Stimulated activated CD4-positive, alpha-beta T cell treated with anti-CD3 and anti-CD28 coated beads, Interleukin-15, amount 100 ng/mL, for 1 hour (primary cell): ENCODE measurements at places on chromosomes 1 and 21.

- DNase-seq = no peak
Observed at GRCh38 chr21:42515708-42516502, 2.3 kb downstream of the SLC37A1 start.

GRCh38 chr1:182658055-182658454, 26.3 kb downstream of the RGS8 start:
- no peak for DNase-seq

- no peak for DNase-seq
Observed at GRCh38 chr1:190068304-190068703, 409.4 kb downstream of the BRINP3 start.

DNA sequence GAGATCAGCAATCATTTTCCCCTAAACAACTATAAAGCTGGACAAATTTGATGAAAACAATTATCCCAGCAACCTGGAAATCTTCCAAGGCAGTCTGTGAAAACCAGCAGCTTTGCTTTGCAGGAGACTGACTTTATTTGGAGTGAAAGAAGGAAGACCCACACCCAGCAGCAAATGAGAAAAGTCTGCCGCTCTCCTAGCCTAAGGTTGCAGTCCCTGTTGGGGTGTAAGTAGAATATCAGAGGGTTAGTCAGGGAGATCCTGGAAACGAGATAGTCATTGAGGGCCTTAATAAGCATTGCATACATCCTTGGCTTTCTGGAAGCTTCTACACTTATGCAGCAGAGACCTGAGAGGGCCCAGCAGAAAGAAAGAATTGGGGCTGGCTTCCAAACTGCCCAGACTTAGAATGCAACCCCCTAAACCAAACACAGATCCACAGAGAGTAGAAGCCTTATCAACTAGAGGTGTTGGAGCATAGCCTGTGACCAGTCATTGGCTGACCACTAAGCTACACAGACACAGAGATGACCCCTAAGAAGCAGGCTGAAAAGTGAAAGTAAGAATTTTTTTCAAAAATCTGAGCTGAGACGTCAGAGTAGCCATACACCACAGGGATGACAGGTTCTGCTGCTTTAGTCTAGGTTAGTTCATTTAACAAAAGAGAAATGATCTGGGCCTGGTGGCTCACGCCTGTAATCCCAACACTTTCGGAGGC, 98.3 kb downstream of the LYPLAL1 start:
- no peak for DNase-seq

DNA sequence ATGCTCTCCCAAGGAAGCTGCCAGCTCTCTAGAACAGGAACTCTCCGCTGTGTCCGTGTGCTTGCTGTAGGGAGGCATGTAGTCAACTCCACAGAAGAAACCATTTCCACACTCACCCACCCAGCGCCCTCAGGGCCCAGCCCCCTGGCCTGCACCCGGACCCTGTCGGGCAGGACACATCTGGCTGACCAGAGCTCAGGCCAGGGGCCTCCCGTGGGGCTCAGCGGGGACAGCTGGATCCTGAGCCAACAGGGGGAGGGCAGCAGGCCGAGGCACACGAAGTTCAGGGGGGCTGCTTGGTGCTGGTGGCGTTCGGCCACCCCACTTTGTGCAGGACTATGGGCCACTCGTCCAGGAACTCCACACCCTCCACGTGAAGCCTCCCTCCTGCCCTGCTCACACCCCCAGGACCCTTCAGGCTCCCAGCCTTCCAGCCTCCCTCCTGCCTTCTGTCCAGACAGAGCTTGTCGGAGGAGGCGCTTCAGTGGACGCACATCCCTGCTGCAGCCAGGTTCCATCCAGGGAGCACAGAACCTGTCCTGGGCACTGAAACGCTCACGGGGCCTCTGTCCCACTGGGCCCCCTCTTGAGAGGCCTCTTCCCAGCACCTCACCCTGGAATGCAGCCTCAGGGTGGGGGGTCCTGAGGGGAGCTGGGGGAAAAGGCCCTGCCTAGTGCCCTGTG, 15.0 kb upstream of the FAAP20 start:
- no peak for DNase-seq

DNA sequence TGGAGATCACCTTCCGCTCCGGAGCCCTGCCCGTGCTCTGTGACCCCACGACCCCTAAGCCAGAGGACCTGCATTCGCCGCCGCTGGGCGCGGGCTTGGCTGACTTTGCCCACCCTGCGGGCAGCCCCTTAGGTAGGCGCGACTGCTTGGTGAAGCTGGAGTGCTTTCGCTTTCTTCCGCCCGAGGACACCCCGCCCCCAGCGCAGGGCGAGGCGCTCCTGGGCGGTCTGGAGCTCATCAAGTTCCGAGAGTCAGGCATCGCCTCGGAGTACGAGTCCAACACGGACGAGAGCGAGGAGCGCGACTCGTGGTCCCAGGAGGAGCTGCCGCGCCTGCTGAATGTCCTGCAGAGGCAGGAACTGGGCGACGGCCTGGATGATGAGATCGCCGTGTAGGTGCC, 9.6 kb downstream of the SPATA46 start:
- DNase-seq = no peak

- DNase-seq = no peak
Observed at GRCh38 chr1:85297538-85297854, 21.1 kb upstream of the BCL10 start.

GRCh38 chr1:17377325-17377953, 5.4 kb downstream of the PADI6 start:
- no peak for DNase-seq

DNA sequence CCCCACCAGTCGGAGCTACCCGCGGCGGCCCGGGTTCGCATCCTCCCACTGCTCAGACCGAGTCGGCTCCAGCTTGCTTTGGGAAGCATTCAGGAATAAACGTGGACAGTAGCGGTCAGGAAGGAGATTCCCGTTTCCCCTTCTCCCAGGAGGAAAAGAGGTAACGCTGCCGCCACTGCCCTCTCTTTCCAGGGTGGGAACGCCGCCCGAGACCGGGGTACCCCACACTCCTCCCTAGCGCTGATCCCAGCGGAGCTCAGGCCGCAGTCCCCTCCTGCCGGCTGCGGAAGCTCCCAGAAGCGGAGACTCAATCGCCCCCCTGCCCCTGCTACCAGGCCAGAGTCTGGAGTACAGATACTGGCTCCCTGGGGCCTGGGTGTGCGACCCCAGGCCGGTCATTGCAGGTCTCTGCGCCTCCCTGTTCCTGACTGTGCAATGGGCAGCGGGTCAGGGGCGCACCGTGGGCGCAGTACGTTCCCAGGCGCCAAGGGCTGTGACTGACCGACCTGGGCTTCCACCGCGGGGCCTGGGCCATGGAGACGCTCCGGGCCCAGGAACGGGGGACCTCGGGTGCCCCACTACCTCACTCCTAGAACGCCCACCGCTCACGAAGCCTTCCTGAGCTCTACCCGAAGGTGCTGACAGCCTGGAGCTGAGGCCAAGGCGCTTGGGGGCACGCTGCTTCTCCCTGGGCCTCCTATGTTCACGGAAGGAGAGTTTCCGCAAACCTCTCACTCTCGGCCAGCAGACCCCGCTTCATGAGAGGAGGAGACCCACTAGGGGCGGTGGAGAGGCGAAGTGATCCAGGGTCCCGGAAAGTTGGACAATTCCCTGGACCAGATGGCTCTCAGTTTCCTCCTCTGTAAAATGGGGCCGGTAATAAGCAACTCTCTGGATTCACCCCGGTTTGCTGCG, 7.8 kb downstream of the DMRTA2 start:
- DNase-seq = no peak

DNA sequence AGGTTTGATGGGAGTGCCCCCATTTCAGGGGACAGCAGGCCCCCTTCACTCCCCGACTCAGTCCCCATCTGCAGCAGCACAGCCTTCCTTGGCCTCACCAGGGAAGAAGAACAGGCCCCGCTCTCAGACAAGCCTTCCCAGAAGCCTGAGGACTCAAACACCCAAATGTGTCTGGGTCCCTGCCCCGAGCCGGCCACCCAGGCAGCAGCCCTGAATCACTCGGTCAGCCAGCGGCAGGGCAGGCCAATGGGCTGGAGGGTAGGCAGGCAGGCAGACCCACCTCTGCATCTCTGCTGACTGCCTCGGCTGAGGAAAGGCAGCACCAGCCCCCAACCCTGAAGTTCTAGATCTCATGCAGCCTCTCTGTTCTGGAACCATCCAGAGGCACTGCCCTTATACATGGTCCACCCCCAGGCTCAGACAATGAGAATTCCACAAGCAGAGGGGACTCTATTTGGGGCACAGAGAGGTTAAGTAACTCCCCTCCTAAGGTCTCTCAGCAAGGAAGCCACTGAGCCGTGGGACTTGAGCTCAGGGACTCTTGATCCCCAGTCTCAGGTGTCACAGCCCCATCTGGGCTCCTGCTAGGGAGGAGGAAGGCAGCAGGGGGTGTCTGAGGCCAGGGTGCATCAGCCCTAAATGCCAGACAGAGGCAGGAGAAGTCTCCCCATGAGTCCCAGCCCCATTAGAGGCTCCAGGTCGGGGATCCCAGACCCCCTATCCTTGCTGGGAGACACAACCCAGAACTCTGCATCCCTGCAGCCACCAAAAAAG, 33.2 kb upstream of the RUNX3 start:
- no peak for DNase-seq

DNA sequence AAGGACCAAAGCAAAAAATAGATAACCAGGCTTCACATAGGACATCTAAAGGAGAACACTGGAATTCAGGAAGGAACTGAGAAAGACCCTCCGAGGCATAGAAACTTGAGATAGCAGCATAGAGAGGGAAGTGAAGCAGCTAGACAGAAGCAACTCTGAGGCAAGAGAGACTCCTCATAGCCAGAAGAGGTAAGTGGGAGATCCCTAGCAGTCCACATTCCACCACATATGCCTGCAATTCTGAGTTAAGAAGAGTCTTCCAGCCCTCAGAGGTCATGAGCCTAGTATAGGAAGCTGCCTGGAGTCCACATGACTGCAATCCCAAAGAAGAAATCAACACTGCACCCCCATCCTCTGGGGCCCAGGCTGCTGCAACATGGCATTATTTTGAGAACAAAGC, 13.9 kb upstream of the FGGY start:
- DNase-seq = no peak

DNA sequence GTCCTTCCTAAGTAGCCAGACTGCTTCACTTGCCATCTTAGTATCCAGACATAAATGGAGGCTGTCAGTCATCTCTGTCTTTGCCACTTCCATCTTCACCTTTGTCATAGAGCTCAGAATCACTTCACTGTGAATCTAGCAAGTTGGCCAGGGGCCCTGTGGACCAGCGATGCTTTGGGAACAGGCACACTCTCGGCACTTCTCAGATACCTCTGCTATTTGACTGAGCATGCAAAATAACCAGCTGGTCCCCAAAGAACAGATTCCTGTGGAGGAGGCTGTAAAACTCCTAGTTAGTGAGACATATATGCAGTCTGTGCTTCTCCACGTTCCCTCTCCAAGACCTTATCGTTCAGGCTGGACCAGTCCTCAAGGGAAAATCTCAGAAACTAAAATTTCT, 76.8 kb upstream of the COA6 start:
- no peak for DNase-seq

DNA sequence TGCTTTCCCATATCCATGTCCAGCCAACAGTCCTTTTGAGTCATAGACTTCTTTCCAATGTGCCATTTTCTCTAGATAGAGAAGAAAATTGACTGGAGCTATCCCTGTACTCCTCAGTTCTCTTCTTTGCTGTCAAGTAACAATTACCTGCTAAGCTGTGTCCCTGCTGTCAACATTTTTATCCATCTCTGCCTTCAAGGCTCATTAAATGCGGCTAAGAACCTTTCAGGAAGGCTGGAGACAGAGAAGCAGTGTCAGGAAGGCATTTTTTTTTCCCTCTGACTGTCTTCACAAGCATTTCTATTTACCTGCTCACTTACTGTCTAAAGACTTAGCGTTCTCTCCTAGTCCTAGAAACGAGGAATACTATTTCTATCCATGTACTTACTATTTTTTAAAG, 69.1 kb downstream of the MTR start:
- no peak for DNase-seq

DNA sequence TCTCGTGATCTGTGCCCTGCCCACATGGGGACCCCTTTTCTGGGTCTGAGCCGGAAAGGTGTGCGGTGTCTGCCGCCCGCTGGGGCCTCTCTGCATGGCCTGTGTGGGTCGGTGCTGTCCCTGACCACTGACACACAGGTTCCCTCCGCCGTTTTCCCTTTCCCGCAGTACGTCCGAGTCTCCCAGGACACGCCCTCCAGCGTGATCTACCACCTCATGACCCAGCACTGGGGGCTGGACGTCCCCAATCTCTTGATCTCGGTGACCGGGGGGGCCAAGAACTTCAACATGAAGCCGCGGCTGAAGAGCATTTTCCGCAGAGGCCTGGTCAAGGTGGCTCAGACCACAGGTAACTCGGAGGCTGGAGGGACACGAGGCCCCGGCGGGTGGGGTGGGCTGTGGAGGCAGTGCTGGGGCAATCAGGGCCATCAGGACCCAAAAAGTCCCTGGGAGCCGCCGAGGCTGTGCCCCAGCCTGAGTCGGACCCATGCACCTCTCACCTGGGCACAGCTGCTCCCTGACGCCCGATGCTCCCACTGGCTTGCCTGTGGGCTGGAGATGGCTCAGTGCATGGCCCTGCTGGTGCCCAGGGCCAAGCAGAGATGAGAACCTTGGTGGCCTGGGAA, 13.3 kb downstream of the TRPM2 start:
- no peak for DNase-seq

DNA sequence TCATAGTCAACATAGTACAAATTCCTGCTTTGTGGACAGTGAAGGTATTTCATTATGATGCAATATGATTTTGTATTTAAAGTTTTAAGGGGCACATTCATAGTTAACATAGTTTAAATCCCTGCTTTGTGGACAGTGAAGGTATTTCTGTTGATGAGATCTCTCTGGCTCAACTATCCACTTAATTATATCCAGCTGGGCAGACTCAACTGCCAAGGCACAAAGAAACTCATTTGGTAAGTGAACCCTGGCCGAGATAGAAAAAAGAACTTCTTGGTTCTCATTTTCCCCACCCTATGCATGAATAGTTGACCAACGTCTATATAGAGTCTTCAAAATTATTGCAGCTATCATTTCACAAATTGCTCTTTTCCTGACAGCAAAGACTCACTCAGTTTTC, 1194.6 kb downstream of the NCAM2 start:
- no peak for DNase-seq

- no peak for DNase-seq
Observed at GRCh38 chr1:41483001-41483850, 1.3 kb downstream of the EDN2 start.

GRCh38 chr1:17309426-17310067, 1.6 kb downstream of the PADI4 start:
- DNase-seq = no peak

GRCh38 chr1:246281639-246282038, 225.4 kb downstream of the SMYD3 start:
- DNase-seq = no peak

DNA sequence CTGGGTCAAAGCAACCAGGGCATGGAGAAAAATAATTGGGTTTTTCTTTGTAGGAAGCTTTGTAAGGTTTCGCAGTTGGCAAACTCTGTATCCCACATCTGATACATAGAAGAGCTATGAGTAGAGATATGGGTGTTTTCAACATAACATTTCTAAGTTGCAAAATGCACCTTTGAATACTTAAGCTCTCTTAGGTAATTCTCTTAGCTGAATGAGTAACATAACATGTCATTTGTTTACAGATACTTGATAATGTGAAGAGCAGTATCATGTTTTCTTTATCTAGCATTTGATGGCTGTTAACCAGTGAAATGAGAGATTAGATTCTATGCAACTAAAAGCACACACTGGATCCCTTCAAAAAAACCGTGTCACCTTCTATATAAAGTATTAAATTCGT, 21.6 kb downstream of the RAVER2 start:
- DNase-seq = no peak

- DNase-seq = no peak
Observed at GRCh38 chr1:51331206-51332100, 1.1 kb upstream of the TTC39A start.

GRCh38 chr1:102800406-102800805, 307.9 kb downstream of the COL11A1 start:
- DNase-seq = no peak
